ENCODE measurements at places on chromosomes 4 and X.

- DNase-seq, result no peak
These were observed 306.3 kb upstream of the PPARGC1A start for GRCh38 chr4:24195991-24196736.

- no peak for DNase-seq
These were observed 91.3 kb downstream of the NSUN7 start for GRCh38 chr4:40840985-40841571.

DNA sequence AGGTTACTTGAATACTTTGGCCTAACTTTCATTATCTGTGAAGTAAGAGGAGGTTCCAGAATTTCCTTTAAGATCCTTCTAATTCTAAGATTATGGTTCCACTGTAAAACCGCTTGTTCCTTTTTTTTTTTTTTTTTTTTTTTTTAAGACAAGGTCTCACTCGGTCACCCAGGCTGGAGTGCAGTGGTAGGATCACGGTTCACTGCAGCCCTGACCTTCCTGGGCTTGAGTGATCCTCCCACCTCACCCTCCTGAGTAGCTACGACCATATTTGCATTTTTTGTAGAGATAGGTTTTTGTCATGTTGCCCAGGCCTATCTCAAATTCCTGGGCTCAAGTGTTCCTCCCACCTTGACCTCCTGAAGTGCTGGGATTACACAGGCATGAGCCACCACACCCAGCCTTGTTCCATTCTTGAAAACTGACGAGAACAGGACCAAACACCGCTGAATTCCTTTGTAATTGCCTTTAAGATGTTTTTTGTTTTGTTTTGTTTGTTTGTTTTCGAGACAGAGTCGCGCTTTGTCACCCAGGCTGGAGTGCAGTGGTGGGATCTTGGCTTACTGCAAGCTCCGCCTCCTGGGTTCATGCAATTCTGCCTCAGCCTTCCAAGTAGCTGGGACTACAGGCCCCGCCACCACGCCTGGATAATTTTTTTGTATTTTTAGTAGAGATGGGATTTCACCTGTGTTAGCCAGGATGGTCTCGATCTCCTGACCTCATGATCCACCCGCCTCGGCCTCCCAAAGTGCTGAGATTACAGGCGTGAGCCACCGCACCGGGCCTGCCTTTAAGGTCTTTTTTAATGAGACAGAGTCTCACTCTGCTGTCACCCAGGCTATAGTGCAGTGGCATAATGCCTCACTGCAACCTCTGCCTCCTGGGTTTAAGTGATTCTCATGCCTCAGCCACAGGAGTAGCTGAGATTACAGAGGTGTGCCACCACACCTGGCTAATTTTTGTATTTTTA is 6.8 kb downstream of the PDS5A start:
- DNase-seq, result no peak

GRCh38 chr4:53556651-53557050 is 34.6 kb downstream of the LNX1 start:
- DNase-seq, result no peak

DNA sequence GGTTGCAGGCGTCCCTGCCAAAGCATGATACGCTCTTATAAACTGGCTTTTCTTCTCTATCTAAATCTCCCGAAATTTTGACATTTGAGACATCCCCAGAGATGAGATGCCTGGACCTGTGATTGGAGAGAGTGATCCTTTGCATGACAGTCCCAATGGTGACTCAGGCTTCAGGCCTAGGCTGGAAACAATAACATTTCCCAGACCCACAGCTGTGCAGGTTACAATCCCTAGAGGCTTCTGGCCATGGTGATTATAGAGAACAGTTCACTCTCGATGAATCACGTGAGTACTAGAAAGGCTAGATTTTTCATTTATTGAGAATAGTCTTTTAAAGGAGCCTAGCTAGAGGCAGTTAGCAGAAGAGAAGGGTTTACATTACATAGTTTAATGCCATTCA is 75.9 kb downstream of the SPATA18 start:
- DNase-seq, result no peak

DNA sequence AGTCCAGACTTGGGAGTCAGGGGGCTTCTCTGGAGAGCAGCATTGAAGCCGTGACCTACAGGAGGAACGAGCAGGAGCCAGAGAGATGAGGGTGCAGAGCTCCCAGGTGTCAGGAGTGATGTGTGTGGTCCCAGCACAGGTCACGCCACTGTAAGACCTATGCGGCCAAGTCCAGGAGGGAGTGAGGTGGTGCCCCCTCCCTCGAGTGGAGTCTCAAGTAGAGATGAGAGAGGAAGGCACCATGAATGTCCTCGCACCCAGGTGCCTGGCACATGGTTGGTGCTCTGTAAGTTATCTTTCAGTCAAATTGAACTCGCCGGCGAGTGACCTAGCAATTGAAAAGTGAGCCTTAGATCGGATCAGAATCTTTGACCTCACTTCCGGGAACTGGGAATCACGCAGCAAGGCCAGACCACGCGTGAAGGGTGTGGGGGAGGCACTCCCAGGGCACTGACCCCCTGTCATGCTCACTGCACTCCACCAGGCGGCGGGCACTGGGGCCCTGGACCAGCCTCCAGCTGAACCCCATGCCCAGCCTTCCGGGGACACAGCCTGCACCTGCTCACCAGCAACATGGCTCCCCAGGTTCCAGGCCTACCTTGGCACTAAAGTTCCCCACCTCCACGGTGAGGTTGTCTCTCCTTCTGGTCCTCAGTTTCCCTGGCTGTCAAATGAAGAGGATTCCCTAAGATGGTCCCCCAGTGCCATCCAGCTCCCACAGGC is 127.4 kb downstream of the HMX1 start:
- DNase-seq, result no peak

- no peak for DNase-seq
These were observed 12.4 kb upstream of the LONRF3 start for GRCh38 chrX:118961866-118962560.

- DNase-seq, result no peak
These were observed 1.1 kb downstream of the MOB1B start for GRCh38 chr4:70903291-70903603.

- no peak for DNase-seq
These were observed 287.0 kb downstream of the ARHGAP24 start for GRCh38 chr4:85761803-85762528.

DNA sequence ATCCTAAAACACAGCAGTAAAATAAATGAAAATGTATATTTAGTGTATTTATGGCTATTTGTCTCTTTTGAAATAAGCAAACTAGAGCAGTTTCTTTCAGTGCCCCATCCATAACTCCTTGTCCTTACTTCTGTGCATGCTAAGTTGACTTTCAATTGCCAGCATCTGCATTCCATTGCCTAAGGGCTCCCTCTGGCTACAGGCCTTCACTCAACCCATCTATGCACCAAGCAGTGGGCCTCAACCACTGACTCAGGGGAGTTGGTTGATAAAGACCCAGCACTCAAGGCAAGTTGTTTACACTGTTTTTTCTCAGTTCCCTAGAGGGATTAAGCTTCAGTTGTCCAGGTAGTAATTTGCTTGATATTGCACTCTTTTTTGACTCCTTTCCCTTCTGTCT is 265.7 kb downstream of the IQCM start:
- DNase-seq, result no peak

GRCh38 chr4:37615059-37615719 is 71.0 kb downstream of the RELL1 start:
- DNase-seq, result no peak

- no peak for DNase-seq
These were observed 33.8 kb downstream of the FGFRL1 start for GRCh38 chr4:1045193-1045594.

GRCh38 chrX:139691843-139692505 is 16.0 kb downstream of the MCF2 start:
- DNase-seq, result no peak

DNA sequence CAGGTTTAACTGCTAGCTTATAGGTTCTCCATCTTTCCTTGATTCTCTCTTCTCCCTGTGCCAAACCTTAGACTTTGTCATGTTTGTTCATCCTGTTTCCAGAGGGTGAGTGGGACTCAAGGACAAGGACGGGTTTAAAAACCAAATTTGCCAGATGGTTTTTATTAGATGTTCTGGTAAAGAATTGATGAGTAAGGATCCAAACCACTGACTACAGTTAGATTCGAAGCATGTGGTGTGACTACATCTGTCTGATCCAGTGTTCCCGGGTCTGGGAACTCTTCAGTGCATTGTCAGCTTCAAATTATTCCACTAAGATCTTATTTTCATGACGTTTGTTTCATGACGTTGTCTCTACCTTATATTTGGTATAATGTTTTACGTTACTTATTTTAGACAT is 37.5 kb downstream of the MTMR1 start:
- DNase-seq, result no peak

DNA sequence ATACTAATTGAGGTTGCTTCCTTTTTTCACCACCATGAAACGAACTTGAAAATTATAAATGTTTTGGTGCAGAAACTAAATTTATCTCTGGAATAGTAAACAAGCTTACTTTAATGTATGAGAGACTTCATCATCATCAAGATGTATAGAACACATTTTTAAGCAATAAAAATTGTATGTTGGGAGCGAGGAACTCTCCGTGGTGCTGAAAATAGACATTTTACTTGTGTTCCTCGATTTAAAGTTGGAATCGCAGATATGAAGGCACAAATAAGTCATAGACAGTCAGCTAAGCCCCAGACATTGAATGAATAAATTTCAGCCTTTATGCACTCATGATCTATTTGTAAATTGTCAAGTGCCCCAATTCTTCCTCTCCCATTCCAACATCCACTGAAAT is 310.7 kb downstream of the STK32B start:
- no peak for DNase-seq

DNA sequence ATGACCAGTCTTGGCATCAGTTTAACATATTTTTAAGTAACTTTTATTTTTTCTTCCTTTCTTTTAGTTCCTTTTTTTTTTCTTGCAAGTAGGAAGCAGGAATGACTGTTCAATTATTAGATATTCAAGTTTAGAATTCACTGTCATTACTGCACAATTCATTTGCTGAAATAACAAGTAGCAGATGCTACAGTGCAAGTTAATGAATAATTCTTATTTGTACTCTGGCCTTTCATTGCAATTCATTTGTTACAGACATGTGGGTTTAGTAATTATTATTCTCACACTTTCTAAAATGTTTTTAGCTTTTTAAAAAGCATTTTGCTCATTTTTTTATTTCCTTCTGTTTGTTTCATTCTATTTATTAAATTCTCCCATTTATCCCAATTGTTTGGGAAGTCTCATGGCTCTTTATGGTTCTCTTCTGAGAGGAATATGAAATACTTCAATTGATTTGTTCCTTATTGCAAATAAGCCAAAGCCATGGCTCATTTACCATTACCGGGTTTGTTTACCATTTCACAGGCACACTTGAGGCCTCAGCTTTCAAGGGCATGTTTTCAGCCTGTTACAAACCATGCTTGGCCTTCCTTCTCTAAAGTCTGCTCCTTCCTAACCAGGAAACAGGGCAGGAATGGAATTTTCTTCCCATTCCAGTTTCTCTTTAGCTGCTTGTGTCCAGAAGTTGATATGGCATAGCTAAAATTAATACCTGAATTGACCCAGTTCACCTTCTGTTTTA is 4.6 kb upstream of the DCAF4L1 start:
- DNase-seq, result no peak

DNA sequence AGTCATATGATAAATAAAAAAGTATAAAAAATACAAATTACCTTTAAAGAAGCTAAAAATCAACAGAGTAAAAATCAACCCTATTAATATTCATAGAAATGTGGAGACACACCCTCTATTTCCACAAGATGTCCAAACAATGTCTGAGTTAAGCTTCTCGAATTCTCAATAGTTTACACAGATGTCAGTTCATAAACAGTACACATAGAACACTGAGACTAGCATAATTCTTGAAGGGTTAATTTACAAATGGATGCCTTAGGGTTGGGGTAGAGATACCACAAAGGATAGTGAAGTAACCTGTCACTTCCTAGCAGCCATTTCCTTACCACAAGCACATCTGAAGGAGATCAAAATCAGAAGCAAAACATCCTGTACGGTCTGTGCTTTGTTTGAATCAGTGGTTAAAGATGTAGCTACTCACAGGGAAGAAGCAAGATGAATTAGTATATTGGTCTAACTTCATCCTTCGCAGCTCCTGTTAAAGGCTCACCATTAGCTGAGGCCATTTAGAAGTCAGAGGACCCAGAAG is 2393.9 kb downstream of the ARAP2 start:
- DNase-seq, result no peak

- DNase-seq, result no peak
These were observed 310.0 kb upstream of the PCDH10 start for GRCh38 chr4:132839070-132839469.

DNA sequence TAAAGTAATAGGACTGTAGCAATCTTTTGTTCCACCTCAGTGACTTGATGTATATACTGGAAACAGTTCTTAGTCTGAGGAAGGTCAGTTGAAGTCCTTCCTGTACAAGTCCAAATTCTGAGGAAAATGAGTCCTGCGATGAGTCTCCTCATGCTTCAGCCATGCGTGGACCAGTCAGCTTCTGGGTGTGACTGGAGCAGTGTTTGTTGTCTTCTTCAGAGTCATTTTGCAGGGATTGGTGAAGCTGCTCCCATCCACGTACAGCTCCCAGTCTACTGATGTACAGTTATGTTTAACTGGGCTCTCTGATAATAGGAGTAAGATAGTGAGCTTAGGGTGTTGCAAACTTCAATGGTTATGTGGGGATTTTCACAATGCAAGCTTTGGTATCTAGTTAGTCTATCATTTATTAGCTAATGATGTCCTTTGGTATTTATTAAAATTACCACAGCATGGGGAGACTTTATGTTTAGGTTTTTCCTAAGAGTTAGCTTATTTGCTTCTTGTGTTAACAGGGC is 3.4 kb downstream of the UGT2B17 start:
- no peak for DNase-seq

- DNase-seq, result no peak
These were observed 5.6 kb upstream of the LIMCH1 start for GRCh38 chr4:41532336-41532735.

- no peak for DNase-seq
These were observed 176.9 kb downstream of the SLIT2 start for GRCh38 chr4:20428436-20429160.

GRCh38 chr4:48578132-48578968 is 88.3 kb downstream of the ZAR1 start:
- DNase-seq, result no peak

All from cerebellar nuclear complex (tissue), 1 donor.